Hypothalamus (tissue), 51 donors: ENCODE measurements at places on chromosomes 4 and X.

- DNase-seq = no peak
Measured at GRCh38 chrX:1667566-1667965, 52.7 kb downstream of the ASMT start.

DNA sequence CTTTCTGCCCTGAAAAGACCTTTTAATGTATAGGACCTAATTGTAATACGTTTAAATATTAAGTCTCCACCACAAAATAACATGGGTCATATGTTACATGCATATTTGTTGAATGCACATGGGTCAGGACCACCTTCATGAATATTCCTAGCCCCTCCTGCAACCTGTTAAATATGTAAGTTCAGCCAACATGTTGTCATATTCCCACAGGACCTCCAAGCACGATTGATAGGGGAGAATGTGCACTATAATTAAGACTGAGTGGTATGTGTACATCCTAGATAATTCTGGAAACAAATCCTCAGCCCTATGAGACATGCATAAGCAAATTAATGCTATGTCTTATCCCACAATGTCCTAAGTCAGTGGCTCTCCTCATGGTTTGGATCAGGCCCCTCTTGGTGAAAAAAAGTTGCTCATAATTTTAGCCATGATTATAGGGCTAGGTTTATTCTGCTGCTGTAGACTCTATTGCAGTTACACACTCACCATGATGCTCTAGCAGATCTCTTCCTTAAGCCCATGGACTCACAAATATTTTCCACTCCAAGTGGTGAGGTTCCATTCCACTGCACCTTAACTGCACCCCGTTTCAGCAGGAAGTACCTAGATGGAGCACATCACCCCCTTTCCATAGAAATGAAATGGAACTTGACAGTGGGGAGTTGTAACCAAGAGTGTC lies 10.2 kb downstream of the TIGD2 start:
- no peak for DNase-seq

DNA sequence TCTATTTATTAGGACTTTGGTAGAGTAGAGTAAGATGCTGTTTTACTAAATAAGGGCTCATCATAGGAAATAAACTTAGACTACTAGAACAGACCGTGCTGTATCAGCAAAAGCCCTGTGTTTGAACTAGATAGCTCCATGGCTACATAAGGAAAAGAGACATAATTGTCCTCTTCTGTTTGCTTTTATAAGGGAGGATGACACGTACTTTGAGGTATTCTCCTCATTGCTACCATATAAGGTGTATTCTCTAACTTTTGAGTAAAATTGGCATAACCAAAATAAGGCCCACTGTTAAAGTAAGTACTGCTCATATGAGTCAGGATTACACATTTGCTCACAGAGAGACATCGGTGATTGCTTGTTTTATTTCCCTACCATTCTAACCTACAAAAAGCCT lies 64.3 kb downstream of the PDLIM5 start:
- DNase-seq = no peak

DNA sequence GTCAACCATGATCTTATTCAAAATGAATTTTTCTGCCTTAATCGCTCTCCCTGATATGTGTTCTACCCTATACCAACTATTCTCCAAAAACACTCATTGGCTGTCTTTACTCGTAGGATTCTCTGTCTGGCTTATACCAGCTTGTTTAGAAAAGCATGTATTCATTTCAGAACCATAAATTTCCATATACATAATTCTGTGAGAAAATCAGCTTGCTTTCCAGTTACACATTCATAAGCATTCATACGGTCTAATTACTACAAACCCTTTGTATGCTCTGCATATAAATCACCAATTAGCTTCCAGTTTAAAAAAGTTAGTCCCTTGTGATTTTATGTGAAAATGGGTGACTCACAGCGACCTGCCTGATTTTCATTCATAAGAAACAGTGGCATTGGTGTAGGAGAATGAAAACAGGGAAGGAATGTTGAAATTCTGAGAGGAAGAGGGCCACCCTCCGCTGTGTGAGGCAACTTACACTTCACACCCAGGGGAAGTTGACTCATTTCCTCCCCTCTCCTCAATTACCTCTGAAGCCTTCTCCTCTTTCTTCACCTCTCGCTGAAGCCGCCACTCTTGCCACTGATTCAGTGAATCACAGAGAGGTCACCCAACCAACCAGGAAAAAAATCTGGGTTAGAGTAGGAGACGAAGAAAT lies 63.3 kb downstream of the MEPE start:
- DNase-seq = no peak

GRCh38 chr4:116357758-116358157 lies 727.6 kb downstream of the TRAM1L1 start:
- DNase-seq = no peak

DNA sequence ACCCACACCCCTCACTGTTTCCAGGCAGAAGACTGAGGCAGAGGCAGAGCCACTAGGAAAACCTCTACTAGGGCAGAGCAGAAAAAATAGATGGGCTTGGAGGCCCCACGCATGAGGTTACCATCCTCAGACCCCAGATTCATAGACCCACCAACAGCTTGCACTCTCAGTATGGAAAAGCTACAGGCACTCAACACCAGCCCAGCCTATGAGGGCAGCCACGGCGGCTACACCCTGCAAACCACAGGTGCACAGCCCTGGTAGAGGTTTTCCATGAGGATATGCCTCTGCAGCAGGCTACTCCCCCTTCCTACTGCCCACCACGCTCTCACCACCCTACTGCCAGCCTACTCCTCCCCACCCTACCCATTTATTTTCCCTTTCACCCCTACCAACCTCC lies 235.1 kb downstream of the CWH43 start:
- DNase-seq = no peak

DNA sequence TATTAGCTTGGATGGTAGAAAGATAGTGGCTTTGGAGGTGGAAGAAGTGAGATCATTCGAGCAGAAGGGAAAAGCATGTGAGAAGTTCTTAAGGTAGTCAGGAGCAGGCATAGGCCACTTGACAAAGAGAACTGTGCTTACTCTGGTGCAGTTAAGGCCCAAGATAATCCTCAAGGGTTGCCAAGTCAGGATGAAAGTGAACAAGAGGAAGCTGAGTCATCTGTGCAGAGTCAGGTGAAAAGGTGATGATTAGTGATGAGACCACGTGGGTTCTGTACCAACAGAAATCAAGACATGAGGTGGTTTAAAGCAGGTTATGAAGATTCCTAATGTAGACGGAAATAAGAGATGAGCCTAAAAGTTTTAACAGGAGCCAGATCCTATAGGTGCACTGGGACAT lies 369.8 kb downstream of the DTHD1 start:
- no peak for DNase-seq

DNA sequence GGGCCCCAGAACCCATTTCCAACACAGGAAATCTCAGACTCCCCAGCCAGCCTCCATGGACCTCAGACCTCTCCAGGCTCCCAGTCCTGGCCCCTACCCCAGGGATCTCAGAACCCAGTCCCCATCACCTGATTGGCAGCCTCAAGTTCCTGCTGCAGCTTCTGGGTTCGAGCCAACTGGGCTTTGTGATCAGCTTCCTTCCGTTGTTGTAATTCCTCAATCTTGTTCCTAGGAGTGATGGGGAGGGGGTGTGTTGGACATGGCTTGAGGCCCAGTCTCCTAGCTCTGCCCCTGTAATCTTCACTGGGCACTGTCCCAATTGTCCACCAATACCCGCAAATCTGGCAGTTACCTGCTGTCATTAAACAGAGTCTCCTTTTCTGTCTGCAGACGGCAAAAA lies 12.6 kb downstream of the GRIPAP1 start:
- DNase-seq = no peak

- no peak for DNase-seq
Measured at GRCh38 chrX:149992918-149993317, 54.6 kb upstream of the EOLA2 start.

DNA sequence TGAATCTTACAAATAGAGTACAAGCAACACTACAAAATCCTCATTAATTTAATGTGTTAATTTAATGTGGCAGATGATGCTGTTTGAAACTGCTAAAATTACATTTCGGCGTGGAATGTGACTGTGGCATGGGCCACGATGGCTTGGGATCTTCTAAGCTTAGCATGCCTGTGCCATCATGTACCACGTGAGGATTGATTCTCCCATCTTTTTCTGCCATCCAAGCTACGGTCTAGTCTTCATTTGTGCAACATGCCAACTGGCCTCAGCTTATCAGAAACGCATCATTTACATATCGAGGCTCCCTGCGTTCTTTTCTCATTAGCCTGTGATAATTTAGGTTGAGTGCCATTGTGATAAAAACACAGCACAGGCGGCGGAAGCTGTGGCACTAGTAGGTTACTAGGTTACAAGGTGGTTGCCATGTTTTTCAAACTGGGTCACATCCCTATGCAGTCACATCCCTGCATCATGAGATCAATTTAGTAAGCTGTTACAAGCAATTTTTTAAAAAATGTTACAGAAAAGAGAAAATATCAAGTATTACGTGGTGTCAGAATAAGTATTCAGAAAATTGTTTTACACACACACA lies 189.9 kb upstream of the RBPJ start:
- DNase-seq = no peak

DNA sequence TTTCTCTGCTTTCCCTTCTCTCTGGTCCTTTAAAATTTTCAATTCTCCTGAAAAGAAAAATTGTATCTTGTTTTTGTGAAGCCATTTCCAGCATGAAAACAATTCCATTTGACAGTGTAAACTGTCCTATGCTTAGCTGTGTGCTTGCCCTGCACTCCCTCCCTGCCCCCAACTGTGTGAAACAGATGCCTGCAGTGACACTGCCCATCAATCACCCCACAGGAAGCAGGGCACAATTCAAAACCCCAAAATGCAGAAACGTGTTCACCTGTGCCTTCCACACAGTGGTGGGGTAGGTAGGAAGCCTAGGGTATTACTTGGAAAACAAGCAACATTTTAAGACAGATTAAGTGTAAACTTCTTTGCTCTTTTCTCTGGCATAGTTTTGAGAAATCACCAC lies 6.2 kb upstream of the FHDC1 start:
- DNase-seq = no peak

DNA sequence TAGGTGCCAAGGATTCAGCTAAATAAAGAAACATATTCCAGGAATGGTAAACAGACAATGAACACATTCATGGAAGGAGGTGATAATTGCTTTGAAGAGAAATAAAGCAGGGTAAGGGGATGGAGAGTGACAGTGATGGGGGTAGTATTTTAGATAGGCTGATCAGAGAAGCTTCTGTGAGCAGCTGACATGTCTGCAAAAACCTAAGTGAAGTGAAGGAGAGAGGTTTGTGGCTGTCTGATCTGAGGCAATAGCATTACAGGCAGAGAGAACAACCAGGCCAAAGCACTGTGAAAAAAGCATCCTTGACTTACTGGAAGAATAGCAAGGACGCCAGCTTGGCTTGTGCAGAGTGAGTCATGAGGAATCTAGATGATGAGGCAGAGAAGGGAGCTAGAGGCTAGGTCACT lies 271.9 kb upstream of the GATB start:
- DNase-seq = no peak

GRCh38 chr4:166422475-166422874 lies 549.4 kb downstream of the TLL1 start:
- DNase-seq = no peak
